Right ventricle myocardium superior (tissue), 1 donor: ENCODE measurements at places on chromosomes 5 and 9.

- DNase-seq, result no peak
Observed at GRCh38 chr5:166119506-166119905, 2171.9 kb upstream of the WWC1 start.

GRCh38 chr9:129728744-129729143 lies 24.1 kb downstream of the PTGES start:
- no peak for DNase-seq

DNA sequence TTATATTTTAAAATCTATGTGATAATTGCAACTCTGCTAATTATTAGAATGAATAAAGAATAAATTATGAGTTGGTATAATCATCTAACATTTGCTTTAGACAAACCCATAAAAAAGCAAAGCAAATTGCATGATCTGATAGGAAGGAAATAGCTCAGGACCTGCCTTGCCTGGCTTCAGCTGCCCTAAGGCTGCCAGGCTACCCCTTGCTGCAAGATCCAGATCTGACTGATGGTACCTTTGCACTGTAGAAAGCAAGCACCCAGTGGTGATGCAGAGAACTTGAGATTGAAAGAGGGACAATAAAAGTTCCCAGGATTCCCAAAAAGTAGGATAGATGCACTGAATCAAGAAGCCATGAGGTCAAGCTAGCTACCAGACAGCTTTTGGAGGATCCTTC lies 100.9 kb upstream of the FSTL4 start:
- DNase-seq, result no peak

DNA sequence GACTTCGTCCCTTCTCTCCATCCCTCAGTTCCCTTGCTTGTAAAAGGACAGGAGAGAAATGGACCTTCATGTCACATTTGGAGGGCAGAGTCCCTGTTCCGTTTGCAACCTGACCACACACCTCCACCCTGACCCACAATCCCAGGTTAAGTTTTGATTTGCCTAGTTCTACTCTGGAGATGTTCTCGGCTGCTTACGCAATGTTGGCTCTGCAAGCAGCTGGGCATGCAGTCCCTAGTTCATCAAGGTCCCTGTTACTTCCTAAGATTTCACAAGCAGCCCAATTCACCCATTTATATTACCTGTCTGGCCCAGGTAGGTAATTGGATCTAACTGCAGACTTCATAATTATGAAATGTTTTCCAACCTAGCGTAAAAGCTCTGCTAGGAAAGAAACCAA lies 28.8 kb downstream of the SLIT3 start:
- no peak for DNase-seq

DNA sequence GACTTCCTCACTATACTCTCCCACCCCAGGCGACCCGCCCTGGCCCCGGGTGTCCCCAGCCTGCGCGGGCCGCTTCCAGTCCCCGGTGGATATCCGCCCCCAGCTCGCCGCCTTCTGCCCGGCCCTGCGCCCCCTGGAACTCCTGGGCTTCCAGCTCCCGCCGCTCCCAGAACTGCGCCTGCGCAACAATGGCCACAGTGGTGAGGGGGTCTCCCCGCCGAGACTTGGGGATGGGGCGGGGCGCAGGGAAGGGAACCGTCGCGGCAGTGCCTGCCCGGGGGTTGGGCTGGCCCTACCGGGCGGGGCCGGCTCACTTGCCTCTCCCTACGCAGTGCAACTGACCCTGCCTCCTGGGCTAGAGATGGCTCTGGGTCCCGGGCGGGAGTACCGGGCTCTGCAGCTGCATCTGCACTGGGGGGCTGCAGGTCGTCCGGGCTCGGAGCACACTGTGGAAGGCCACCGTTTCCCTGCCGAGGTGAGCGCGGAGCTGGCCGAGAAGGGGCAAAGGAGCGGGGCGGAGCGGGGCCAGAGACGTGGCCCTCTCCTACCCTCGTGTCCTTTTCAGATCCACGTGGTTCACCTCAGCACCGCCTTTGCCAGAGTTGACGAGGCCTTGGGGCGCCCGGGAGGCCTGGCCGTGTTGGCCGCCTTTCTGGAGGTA lies 2.1 kb downstream of the CA9 start:
- DNase-seq, result peak; percentile 61
